ENCODE measurements at places on chromosomes 3 and 15.

DNA sequence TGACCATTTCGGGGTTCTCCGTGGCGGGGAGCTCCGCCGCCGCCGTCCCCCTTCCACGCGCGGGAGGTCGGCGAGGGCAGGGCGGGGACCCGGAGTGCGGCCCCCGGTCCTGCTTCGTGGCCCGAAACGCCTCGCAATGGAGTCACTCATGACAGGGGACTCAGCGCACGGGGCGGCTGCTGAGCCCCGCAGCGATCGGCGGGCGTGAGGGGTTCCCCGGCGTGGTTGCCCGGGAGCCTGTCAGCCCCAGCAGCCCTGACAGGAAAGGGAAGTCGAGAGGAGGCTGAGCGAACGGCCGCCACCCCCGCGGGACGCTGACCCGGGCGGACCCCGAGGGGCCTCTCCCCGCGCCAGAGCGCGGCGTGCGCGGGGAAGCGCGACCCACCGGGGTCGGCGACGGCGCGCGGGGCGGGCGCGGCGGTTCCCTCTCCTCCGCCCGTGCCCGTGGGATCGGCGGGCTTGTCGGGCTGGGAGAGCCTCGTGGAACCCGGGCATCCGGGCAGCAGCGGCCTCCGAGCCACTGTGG, 564 bp upstream of the PIGZ start:
- no peak for DNase-seq

DNA sequence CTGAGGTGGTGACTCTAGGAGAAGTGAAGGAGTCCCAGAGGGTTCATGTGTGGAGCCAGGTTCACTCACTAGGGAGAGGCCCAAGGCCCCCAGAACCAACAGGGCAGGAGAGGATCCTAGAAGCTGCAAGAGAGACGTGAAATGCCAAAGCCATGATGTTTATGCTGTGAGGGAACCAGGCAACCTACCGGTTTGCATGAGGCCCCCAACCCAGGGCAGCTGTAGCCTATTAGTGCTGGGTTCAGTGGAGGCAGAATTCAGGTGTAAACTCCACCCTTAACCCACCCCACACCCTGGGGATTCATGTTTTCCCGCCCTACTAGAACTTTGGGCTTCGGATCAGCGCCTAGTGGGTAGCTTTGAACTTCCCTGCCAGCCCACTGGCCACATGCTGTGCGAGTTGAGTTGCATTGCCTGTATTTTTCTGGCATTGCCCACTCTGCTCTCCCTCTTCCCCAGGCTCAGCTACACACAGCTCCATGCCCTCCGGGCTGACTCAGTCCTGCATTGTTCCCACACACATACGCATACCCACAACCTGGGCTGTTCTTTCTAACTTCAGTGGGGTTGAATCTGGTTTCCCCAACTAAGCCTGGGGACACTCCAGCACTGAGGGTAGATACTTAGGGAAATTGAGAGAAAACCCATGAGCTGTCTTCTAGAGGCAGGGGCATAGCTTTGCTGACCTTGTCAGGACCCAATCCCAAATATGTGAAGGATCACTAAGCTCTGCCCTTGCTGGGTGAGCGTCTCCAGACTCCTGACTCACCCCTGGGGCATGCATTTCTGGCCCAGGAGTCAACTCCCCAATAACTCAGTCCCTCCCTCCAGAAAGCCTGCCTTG, 2.0 kb upstream of the ZBTB47 start:
- no peak for DNase-seq

GRCh38 chr15:66933932-66934867, 131.2 kb upstream of the SMAD3 start:
- DNase-seq: no peak

DNA sequence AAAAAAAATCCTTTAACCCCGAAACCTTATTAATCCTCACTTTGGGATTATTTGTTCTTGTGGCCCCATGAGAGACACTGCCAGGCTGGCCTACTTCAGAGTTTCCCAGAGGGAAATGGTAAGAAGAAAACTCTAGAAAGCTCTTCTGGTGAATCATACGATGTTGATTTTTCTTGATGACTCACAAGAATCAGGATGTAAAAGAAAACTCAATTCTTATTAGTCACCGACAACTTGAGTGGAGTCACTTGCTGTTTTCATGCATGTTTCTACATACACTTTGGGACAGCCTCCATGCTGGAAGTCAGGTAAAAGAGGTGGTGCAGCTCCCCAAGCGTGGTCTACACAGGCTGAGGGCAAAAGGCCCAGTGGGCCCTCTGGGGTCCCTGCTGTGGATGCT, 42.8 kb downstream of the MYO5C start:
- DNase-seq: no peak

- no peak for DNase-seq
Measured at GRCh38 chr3:77370413-77370812, 330.5 kb downstream of the ROBO2 start.

DNA sequence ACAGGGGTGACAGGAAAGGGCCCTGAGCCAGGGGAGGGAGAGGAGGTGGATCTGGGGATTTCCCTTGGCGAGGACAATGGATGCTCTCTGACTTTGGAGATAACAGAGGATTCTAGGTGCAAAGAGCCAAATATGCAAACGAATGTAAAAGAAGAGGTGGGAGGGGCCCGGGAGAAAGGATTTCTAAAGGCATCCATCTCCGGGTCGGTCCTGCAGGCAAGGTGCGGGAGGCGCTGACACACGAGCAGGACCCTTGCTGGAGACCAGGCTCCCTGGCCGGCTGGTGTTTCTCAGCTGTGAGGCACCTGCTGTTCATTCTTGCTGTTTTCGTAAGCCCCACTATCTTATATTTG, 115.2 kb upstream of the TLE3 start:
- DNase-seq: no peak

DNA sequence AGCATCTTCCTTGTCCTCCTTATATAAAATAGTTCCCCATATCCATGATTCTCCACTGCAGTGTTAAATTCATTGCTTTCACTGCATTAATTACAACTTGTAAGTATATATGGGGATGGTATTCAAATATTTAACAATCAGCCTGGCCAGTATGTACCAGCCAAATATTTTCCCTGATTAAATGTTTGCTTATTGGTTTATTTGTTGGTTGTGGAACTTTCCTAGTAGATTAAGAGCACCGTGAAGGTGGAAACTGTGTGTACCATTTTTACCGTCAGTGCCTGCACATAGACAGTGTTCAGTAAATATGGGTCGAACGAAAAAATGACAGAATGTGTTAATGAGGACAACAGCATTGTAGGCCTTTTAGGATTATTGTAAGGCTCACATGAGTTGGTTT, 7.0 kb downstream of the LAMP3 start:
- no peak for DNase-seq

- no peak for DNase-seq
Measured at GRCh38 chr3:126551839-126552687, 6.7 kb downstream of the C3orf22 start.

GRCh38 chr15:74808840-74809229, 3.8 kb upstream of the LMAN1L start:
- DNase-seq: no peak

DNA sequence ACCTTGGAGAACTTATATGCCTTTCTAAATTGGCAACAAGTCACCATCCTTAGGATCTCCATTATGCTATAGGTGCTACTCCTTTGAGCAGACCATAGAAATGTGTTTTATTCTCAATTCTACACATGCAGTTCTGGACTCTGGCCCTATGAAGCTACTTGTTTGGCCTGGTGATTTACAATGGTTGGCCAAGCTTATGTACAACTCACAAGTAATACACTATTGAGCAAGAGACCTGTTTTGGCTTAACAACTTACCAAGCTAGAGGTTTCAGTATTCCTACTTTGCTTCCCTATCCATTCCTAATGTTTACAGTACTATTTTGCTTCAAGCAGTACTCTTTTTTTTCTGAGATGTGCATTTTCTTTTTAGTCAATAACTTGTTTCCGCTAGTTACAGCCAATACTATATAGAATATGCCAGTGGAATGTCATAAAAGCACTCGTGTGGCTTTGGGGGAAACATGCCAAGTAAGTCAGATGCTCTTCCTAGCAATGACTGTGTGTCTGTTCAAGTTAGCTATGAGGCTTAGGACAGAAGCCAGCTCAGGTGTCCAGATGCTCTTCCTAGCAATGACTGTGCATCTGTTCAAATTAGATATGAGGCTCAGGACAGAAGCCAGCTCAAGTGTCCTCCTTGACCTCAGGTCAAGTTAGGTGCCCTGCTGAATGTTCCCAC, 174.9 kb upstream of the SEMA6D start:
- no peak for DNase-seq

DNA sequence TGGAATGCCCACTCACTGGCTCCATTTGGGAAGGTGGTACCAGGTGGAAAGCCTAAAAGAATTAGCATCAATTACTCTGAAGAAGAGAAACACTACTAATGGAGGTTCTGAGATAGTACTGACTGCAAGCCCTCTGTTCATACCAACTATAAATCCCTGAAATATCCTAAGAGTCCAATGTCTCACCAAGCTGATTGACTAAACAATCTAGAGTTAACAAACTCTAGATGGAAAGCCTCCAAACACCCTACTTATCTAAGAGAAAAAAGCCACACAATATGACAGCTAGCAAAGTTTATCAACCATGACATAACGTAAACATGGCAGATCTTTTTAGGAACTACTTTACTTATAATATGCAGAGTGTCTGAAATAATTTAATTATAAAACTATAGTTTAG, 59.2 kb downstream of the GPR176 start:
- DNase-seq: no peak

DNA sequence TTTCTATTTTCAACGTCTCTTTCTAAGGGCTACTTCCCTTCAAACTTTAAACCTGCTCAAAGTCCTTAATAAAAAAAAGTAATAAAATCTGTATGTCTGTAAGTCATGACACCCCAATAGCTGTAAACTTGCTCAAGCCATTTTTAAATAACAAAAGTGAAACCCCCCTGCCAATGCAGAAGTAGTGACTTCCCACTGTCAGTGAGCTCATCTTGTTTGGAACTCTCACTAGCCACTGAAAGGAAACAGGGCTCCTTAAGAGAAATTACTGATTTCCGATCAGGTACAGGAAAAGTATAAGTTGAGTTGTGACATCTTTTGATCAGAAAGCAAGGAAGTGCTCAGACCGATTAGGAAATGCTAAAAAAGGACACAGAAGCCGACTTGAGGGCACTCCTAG, 27.6 kb upstream of the GPR171 start:
- no peak for DNase-seq

- no peak for DNase-seq
Measured at GRCh38 chr3:46325645-46326300, 28.1 kb upstream of the CCR2 start.

DNA sequence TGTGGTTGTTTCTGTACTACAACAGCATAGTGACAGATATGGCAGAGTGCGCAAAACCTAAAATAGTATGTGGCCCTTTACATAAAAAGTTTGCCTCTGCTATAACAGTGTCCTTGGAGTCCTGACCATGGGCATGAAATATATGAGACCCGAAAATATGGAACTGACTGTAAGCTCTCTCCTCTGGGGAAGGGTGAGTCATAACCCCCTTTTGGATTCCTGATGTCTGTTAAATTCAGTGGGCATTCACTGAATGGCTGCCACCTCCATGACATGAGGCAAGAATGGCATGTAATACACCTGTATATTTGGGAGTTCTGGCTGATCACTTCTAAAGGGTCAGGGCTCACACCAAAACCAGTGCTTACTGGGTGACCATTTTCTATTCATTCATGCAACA, 6.1 kb downstream of the TBC1D2B start:
- DNase-seq: no peak

GRCh38 chr3:135161425-135161824, 366.4 kb downstream of the EPHB1 start:
- DNase-seq: no peak

GRCh38 chr3:161744366-161744765, 247.8 kb downstream of the OTOL1 start:
- DNase-seq: no peak

- no peak for DNase-seq
Measured at GRCh38 chr3:127750226-127751031, 71.9 kb downstream of the MGLL start.

DNA sequence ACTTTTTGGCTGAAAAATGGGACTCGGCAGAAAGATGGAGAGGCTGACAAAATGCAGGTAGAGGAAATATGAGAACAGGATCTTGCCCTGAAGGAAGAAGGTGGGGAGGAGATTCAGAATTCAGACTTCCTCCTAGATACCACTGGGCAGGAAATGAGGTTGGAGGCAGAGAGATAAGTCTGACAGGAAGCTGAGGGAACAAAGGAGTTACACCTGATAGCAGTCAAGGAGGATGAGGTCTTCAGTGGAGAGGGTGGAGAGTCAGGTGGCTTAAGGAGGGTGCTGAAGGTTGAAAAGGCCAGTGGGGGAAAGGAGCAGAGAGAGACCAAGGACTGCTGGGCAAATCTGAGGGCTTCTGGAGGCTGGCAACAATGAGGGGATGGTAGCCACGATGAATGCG, 56.8 kb downstream of the CCR4 start:
- DNase-seq: no peak

DNA sequence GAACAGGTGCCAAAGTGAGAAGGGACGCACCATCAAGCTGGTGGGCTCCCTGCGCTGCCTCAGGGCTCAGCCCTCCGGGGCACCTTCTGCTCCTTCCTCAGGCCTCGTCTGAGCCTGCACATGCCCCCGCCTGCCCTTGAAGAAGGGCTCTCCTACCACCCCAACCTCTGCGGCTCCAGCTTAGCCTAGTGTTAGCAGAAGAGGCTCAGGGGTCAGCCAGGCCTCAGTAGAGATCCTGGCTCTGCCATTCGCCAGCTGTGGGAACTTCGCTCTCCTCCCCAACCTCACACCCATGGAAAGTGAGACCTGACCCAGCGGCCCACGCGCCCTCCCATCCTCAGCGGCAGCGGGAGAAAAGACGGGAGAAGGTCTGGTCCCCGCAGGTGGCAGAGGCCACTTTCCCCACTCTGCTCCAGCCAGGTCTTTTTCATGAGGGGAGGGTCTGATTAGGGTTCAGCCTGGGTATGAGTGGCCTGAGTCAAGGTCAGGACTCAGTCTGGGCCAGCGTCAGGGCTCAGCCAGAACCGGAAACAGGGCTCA, 8.2 kb downstream of the GRIP2 start:
- DNase-seq: no peak

DNA sequence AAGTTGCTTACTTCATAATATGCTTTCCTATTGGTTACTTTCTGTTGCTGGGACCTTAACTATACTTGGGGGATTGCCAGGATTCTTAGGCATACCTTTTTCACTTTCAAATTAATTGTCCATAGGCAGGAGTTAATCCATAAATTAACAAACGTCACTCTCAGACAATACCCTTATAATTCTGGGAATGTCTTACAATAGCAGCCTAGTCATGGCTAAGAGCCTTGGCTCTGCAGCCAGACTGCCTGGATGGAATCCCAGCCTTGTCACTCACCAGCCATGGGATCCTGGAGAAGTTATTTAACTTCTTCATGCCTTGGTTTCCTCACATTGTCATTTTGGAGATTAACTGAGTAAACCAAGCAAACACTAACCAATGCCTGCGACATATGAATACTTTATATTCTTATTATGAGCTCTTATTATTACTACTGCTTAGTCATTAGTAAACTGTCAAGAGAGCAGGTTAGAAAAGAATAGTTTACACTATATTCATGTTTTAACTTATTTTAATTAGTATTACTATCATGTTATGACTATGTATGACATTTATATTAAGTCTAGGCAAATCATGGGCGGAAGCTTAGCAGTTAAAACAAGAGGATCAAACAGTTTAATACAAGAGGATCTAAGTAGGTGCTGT, 29.0 kb downstream of the GYG1 start:
- DNase-seq: no peak

- DNase-seq: no peak
Measured at GRCh38 chr3:12440927-12441714, 43.2 kb upstream of the TSEN2 start.

Data from activated gamma-delta T cell treated with anti-CD3 and anti-CD28 coated beads, Interleukin-2, amount 50 U/mL, for 16 hours (primary cell).